HepG2 (cell line): ENCODE measurements at places on chromosomes 1 and 21.
A peak's percentile ranks its signal among the peaks of the same experiment; 100 is the strongest.

DNA sequence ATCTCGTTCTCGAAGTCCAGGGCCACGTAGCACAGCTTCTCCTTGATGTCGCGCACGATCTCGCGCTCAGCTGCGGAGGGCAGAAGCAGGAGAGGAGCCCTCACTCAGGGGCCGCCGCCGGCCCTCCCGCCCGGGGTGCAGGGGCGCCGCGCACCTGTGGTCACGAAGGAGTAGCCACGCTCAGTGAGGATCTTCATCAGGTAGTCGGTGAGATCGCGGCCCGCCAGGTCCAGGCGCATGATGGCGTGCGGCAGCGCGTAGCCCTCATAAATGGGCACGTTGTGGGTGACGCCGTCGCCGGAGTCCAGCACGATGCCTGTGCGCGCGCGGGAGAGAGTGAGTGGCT, 1.8 kb downstream of the ACTA1 start:
- DNase-seq: no peak

DNA sequence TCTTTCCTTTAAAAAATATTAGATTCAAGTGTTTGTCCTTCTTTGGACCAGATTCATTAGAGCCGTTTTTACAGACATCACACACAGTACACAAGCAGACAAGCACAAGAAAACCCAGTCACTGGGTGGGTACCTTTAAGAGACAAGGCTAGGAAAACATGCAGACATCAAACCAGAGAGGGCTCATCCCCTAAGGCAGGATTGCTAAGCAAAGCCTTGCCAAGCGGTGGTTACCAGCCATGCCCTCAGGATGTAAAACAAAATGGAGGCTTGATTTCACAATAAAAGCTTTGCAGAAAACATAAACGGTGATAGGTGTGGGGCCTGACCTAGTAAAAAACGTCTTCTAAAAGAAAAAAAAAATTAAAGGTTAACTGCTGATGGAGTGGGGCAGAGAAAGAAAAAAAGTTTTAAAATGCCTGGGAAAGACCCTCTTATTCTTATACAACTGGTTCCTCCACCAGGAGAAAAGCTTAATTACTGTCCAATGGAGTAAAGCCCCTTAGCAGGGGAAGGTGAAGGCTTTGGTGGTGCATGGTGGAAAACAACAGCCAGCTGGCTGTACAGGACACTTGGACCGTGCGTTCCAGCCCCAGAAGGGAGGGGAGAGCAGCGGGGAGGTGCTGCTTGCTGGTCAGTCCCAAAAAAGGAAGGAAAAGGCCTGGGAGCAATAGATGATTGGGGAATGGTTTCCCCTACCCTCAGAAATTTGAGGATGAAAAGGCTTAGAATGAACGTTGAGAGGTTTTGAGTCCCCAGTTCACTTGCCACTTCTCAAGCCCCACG, 30.4 kb upstream of the FMO1 start:
- no peak for DNase-seq

- no peak for DNase-seq
Measured at GRCh38 chr1:160373696-160374095, 6.8 kb downstream of the NHLH1 start.

- DNase-seq: peak; percentile 48
Measured at GRCh38 chr1:15046487-15047165, 106.9 kb upstream of the TMEM51 start.

DNA sequence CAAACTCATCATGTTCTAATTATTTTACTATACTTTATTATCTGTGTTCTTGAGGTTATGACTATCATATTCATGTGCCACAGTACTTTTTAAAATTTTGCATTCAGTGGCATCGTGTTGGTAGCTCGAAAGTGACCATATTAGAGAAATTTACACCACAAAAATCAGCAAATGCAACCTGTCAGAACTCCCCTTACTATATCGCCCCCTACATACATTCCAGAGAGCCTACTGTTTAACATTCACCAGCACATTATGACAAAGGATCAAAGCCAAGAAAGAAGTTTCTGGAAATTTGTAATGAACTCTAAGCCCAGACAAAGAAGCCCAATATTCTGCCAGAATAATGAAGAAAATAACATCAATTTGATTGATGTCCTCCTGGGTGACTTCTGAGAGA, 909.3 kb downstream of the LTN1 start:
- no peak for DNase-seq

DNA sequence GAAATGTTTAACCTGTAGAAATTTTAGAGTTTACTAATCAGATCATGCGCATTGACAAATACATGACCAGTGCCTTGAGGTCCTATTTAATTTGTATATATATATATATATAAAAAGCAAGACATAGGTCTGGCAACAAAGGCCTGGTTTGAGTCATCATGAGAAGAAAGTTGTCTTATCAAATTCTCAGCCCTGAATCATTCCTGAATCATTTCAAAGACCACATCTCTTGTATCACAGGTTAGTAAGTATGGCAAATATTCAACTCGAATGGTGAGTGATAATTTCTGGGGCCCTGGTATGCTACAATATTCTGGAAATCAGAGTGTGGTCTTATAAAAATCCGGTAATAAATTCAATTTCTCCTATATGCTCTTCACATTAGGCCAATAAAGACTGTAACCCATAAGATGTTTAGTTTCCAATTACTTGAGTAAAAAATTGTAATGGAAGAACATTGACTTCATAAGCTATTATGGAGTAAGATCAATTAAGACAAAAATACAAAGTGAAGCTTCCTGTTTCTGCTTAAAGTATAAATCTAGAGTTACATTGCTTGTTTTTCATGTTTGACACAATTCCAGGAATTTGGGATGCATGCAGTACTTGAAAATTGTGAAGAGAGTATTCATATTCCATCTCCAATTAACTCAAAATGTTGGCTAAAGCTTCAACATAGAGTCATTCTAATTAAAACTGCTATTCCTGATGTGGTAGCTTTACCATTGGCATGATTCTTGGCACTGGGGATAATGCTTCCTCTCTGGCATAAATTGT, 309.4 kb downstream of the BRINP3 start:
- DNase-seq: no peak

- no peak for DNase-seq
Measured at GRCh38 chr21:44994695-44995342, 55.0 kb downstream of the SLX9 start.

DNA sequence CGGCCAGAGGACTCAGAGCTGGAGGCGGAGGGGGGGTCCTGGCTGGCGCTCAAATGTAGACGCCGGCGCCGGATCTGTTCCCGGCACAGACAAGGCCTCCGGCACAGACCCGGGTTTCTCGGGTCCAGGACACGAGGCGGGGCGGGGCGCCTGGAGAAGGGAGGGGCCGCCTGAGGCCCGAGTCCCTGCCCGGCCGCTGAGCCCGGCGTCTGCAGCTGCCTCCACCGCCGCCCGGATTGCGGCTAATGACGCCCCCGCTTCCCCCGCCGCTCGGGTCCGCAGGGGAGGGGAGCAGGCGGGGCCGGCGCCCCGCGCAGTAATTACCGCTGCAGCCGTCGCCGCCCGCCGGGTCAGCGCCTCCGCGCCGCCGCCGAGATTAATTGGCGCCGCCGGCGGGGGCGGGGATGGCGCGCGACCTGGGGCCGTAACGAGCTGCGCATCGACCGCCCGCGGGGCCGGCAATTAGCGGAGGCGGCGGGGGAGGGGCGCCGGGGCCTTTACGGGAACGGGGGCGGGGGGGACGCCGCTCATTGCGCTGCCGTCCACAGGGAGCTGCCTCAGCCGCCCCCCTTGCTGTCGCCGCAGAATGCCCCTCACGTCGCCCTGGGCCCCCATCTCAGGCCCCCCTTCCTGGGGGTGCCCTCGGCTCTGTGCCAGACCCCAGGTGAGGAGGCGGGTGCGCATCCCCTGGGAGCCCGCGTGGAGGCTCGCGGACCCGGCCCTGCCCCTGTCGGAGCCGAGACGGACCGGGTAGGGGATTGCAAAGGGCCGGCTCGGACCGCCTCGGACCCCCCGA, 17.3 kb downstream of the NOC2L start:
- peak; percentile 34 for DNase-seq

DNA sequence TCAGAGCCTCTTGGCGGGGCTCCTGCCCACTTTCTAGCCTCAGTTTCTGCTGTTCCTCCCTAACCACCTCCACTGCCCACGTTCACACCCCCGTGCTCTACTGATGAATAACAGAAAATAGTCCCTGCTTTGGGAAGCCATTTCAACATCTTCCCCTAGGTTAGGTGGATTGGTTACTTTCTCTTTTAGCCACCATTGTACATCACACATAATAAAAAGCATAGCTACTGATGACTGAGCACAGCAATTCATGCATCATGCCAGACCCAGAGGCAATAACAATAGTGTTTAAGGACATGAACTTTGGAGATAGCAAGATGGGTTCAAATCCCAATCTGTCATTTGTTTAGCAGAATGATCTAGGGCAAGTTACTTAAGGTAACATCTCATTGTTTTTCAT, 74.6 kb downstream of the COLGALT2 start:
- no peak for DNase-seq

- DNase-seq: no peak
Measured at GRCh38 chr1:81982523-81982922, 181.8 kb downstream of the ADGRL2 start.

- DNase-seq: no peak
Measured at GRCh38 chr1:40794974-40795715, 11.6 kb downstream of the KCNQ4 start.

GRCh38 chr1:225933072-225933471, 7.9 kb downstream of the LEFTY2 start:
- DNase-seq: no peak

DNA sequence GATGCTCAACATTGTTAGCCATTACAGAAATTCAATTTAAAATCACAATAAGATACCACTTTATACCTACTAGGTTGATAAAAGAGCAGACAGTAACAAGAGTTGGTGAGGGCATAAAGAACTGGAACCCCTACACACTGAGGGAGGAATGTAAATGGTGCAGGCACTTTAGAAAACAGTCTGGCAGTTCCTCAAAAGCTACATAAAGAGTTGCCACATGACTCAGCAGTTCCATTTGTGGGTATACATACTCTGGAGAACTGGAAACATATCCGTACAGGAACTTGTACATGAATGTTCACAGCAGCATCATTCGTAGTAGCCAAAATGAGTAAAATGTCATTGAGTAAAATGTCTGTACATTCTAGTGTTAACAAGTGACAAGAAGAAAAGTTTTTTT, 17.0 kb downstream of the NSL1 start:
- DNase-seq: no peak

- DNase-seq: no peak
Measured at GRCh38 chr21:21806711-21807597, 808.7 kb downstream of the NCAM2 start.

DNA sequence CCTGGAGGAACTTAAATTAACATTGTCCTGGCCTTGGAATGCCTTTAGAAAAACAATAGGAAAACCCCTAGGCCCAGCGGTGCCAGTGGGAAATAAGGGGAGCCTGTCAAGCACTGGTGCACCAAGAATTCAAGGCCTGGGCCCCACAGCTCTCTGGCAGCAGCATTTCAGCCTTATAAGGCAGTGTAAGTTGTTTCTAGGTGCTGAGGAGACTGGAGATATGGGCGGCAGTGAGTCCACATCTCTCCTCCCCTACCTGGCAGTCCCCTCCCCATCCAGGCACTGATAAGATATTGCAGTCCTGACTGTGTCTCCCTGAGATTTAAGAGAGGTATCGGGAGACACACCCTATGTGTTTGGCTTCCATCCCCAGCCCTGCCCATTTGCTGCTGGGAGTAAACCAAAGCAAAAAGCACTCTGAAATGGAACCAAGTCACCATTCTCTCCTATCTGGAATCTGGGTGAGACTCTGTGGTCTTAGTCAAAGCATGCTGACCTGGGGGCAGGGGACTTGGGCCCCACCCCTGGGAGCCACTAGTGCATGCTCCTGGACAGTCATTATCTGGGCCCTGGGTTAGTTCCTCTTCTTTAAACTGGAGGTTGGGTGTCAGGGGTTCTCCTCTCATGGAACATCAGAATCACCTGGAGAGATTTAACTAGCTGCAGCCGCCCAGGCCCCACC, 30.5 kb downstream of the DEGS1 start:
- no peak for DNase-seq
